ENCODE measurements at places on chromosomes 4 and X.

DNA sequence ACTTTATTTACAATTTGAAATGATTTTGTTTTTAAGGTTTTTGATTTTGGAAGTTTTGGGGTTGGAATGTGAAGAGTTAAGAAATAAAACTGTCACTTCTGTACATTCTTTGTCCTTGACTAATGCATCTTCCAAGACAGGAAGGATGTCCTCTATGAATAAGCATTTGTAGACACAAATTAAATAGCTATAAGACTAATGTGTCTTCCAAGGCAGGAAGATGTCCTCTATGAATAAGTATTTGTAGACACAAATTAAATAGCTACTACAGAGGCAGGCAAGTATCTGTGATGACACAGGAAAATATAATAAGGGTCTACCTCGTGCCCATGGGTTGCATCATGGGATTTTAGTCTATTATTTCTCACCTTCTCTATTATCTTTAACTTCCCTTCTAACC, 14.5 kb downstream of the PRSS48 start:
- DNase-seq, result no peak

- no peak for DNase-seq
Measured at GRCh38 chr4:60452266-60452665, 747.9 kb upstream of the ADGRL3 start.

DNA sequence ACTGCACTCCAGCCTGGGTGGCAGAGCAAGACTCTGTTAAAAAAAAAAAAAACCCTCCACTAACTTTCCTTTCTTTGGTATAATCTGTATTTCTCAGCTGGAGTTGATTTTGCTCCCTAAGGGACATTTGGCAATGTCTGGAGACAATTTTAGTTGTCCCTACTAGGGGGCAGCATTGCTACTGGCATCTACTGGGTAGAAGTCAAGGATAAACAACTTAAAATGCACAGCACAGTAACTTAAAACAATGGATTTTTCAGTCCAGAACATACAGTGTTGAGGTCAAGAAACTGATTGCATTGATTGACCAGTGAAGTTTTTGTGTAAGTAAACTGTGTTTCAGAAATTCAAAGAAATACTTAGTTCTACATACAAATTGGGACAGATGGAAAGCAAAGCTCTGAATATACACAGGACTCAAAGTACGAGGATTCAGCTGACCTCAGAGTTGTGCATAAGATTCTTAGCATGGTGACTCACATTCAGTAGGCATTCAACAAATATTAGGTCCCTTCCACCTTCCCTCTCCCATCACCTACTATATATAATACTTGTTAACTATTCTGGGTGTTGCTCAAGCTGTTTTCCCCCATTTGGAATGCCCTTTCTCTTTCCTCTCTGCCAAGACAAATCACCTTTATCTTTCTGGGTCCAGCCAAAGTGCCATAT, 8.8 kb downstream of the DDX53 start:
- DNase-seq, result peak; percentile 57

DNA sequence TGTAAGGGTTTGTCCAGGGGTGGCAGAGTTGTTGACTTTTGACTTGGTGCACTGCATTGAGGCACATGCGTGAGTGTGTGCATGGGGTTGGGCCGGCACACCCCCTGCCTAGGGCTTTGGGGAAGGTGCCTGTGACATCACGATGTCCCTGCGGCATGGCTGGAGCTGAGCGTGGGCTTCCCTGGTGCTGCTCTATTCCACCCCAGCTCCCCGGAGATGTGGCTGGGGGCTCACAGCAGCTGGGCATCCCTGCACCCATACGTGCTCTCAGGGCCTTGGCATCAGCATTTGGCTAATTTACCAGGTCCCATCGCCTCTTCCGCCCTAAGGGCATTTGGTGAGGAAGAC, 5.7 kb downstream of the PSAPL1 start:
- DNase-seq, result no peak

- no peak for DNase-seq
Measured at GRCh38 chr4:178917756-178918155, 1475.5 kb upstream of the AGA start.

GRCh38 chr4:75630174-75630936, at the start of gene CDKL2:
TSS of gene CDKL2 (minus strand) at chr4:75630528. CDS start at chr4:75625988, 4,540 bp downstream.
- peak; percentile 64 for DNase-seq

DNA sequence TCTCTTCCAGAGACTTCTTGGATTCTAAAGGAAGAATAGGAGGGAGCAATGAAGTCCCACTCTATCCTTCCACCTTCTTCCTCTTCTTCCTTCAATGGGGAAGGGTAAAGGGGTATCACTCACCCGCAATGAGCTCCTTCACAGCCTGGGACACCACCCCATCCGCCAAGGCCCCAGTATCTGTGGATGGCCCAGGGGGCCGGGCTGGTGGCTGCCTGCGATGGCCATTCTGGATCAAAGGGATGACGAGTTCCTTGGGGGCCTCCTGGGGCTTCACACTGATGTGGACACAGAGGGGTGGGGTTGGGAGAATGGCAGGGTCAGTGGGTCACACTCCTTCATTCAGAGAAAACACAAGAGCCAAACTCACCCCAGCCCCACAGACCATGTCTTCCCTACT, 1.0 kb downstream of the GPKOW start:
- DNase-seq, result no peak

GRCh38 chr4:93092765-93093164, 735.8 kb upstream of the ATOH1 start:
- no peak for DNase-seq

DNA sequence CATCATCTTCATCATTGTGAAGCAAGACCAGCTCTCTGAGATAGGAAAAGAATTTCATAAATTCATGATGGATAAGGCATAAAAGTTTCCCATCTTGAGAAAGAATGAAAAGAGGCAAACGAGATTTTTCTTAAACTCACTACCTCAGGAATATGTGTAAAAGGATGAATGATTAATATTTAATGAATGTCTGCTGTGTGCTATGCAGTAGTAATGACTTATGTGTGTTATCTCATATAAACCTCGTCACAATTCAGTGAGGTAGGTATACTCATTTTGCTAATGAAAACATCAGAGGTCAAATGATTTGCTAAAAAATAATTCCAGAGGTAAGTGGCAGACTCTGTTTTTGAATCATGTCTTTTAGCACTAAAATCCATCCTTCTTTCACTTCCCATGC, 42.6 kb upstream of the GYPA start:
- no peak for DNase-seq

- no peak for DNase-seq
Measured at GRCh38 chrX:30085571-30085970, 129.8 kb upstream of the MAGEB2 start.

GRCh38 chr4:128866269-128866668, 56.8 kb downstream of the JADE1 start:
- DNase-seq, result no peak

- DNase-seq, result no peak
Measured at GRCh38 chr4:126599746-126600145, 1033.0 kb upstream of the INTU start.

DNA sequence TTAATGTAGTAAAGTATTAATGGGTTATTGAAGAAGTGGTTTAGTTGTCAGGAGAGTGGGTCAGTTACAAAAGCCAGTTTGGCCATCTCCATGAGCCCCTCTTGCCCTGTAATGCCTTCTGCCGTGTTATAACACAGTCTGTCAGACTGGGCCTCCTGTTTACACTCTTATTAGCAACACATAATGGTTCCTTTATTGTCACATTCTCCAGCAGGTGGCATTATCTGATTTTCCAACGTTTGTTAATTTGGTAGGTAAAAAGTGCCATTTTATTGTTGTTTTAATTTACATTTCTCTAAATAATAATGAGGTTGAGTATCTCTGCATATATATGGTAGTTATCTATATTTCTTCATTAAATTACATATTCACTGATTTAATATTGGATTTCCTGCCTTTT, 560.8 kb downstream of the FGF13 start:
- no peak for DNase-seq

GRCh38 chrX:100636321-100636991, at the start of gene TSPAN6:
TSS of gene TSPAN6 (minus strand) at chrX:100636806. CDS start at chrX:100636694, 112 bp downstream.
- DNase-seq, result peak; percentile 92

DNA sequence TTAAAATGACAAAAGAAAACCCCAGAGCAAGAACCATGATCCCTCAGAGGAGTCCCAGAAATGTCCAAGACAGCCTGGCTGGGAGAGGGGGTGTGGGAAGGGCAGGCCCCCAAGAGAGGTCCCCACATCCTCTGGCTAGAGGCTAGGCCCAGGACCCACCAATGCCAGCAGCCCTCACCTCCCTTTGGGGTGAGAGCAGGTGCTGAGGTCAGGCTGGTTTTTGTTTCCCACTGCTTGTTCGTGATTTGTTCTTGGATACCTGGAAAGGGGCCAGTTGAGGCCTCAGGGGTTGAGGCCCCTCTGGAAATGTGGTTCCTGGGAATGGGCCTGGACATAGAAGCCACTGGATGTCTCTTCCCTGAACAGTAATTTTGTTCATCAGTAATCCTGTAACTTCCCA, 2.3 kb upstream of the GRSF1 start:
- DNase-seq, result no peak

GRCh38 chr4:29066861-29067260, 1653.3 kb upstream of the PCDH7 start:
- DNase-seq, result no peak

DNA sequence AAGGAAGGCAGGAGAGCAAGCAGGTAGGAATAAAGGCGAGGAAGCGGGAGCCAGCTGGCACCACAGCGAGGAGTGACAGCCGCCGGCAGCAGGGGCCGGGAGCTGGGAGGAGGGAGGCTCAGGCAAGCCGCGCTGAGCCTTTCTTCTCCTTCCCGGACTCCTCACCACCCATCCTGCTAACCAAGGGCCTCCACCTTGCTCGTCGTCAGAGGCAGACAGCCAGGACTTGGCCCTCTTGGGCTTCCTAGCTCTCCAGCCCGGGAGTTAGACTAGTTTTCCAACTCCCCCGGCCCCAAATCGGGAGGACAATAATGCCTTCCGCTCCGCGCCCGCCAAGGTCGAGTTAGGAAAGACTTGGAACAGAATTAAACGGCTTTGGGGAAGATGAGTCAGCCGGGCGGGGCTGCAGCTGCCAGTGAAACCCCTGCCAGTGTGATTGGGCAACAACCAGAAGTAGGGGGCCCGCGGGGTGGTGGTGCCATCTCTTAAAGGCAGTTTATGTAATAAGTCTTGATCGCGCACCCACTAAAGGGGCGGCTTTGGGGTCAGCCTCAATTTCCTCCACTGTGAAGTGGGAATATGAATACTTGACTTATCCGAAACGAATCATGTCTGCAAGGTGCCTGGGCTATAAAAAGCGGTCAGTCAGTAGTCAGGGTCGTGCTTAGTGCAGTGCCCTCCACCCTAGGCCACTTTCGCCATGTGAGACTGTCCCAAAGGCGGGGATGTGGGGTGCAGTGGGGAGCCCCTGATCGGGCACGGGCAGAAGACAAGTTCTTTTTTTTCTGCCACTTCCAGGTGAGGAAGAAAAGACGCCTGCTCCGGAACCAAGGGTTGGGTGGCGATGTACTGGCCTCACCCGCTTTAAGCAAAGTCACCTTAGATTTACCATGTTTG, 6.7 kb upstream of the HSD17B10 start:
- peak; percentile 24 for DNase-seq

DNA sequence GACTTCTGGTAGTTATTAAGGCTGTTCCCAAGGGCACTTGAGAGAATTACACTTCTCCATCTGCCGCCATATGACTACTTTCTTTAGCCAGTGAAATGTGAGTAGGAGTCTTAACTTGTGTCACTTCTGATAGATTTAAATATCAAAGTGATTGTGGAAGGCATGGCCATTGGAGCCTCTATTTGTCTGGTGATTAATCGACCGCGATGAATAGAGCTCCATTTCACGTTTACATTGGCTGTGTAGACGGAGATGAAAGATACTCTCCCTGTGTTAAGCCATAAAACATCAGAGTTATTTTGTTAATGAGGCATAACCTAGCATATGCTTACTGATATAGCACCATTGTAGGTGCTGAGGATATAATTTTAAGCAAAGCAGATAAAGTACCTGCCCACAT, 852.4 kb downstream of the CCSER1 start:
- DNase-seq, result no peak

DNA sequence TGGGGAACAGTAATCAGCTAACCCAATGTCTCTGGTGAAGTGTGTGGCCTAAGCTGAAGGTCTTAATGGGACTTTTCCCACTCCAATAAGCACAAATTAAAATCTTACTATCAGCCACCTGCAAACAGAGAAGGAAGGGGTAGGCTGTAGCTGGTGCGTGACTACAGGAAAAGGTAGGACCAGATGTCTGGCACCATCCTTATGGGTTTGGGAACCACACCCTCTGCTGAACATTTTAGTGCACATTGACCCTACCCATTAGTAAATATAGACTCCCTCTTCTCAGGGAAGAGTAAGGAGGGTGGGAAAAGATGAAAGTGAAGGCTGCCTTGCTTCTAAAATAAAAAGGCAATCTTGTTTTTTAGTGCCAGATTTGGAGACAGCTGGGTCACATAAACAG, 602.8 kb downstream of the FAT4 start:
- no peak for DNase-seq

DNA sequence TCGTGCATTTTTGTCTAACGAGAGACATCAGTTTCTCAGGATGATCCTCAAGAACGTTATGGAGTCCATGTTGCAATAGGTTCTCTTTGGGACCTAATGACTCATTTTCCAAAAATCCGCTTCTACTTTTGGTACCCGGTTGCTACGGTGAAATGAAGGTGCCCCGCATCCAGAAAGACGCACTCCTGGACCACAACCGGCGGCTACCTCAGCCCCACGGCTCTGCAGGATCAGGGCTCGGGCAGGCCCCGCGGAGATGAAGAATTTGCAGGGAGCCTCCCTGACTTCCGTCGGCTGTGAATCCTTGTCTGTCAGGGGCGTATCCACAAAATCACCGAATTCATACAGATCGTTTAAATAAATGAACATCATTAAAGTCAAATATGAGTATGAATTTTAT, 15.6 kb downstream of the GTPBP6 start:
- no peak for DNase-seq

- no peak for DNase-seq
Measured at GRCh38 chr4:42816189-42816879, 76.2 kb upstream of the GRXCR1 start.

GRCh38 chr4:147944249-147944648, 212.4 kb downstream of the ARHGAP10 start:
- DNase-seq, result no peak

GRCh38 chr4:129335818-129336217, 239.9 kb downstream of the C4orf33 start:
- DNase-seq, result no peak

GRCh38 chr4:55382488-55383003, 13.2 kb upstream of the TMEM165 start:
- no peak for DNase-seq

- DNase-seq, result peak; percentile 40
Measured at GRCh38 chr4:172830295-172830764, 338.3 kb upstream of the GALNT7 start.

GRCh38 chrX:8305350-8305749, 134.3 kb upstream of the VCX2 start:
- DNase-seq, result no peak

DNA sequence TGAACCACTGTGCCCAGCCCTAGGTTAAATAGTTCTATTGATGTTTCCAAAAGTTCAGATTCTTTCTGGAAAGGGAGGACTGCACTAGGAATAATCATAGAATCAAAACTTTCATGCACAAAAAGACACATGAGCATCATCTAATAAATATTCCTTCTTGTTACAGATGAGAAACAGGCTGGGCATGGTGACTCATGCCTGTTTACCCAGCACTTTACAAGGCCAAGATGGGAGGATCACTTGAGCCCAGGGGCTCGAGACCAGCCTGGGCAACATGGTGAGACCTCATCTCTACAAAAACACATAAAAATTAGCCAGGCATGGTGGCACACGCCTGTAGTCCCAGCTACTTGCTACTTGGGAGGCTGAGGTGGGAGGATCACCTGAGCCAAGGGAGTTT, 27.7 kb downstream of the LARP7 start:
- no peak for DNase-seq

- peak; percentile 65 for DNase-seq
Measured at GRCh38 chrX:132615391-132616131, 126.7 kb upstream of the MBNL3 start.

- peak; percentile 36 for DNase-seq
Measured at GRCh38 chr4:107035819-107036583, at the start of gene DKK2. TSS of gene DKK2 (minus strand) at chr4:107036313. CDS start at chr4:107035591, 722 bp downstream.
